Naive thymus-derived CD8-positive, alpha-beta T cell (primary cell): ENCODE measurements at places on chromosomes 5 and 9.

- DNase-seq, result no peak
These were observed 983 bp downstream of the RCL1 start for GRCh38 chr9:4793459-4794395.

DNA sequence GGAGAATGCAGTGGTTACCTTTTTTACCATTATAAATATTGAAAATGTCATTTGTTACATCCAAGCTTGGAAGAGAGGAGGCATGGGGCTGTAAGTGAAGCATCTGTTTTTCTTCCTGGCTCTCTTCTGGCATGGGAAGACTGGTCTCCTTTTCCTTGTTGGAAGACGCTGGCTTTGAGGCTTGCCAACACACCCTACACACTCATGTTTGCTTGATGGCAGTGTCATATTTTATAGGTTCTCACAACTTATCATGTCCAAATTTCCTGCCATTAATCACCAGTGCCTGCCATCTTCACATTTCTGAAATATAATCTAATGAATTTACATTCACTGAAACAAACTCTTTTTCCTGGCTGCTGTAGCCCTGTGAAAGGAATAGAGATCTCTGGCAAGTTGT is 252.9 kb downstream of the MAN2A1 start:
- DNase-seq, result no peak

DNA sequence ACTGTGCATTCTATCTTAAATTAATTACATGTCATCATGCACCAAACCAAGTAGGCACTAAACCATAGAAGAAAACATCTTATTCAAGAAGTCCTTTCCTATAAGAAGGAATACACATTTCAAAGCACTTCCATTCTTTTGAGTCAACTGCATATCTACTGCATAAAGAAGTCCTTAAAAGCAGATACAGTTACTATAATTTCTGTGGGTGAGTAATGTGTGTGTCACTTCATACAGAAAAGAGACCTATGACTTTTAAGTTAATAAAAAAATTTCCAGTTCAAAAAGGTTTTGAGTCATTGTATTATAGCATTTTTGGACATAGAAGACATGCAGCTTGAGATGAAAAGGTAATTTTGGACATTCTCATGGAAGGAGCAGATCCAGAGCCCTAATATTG is 125.0 kb downstream of the DTWD2 start:
- DNase-seq, result no peak

DNA sequence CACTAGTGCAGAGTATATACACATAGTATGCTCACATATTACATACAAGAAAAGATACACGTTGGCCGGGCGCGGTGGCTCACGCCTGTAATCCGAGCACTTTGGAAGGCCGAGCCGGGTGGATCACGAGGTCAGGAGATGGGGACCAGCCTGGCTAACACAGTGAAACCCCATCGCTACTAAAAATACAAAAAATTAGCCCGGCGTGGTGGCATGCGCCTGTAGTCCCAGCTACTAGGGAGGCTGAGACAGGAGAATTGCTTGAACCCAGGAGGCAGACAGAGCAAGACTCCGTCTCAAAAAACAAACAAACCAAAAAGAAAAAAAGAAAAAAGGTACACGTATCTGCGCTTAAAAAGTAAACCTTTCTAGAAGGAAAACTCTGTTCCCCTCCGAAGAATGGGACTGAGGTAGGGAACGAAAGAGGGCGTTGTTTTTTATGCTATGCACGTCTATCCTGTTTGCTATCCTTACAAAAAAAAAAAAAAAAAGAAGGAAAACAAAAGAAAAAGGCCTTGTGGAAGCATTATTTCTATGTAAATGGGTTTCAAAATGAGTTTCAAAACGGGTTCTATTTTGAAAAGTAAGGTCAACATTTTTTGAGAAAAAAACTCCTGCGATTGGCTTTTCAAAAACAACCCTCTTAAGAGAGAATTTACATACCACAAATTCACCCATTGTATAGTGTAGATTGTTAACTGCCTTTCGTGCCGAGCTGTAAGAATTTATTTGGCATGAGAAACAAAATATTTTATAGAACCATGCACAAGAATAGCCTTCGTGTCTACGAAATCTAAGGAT is 1.2 kb downstream of the AK3 start:
- no peak for DNase-seq

GRCh38 chr9:126853667-126854066 is 6.8 kb upstream of the ZBTB34 start:
- DNase-seq, result no peak

DNA sequence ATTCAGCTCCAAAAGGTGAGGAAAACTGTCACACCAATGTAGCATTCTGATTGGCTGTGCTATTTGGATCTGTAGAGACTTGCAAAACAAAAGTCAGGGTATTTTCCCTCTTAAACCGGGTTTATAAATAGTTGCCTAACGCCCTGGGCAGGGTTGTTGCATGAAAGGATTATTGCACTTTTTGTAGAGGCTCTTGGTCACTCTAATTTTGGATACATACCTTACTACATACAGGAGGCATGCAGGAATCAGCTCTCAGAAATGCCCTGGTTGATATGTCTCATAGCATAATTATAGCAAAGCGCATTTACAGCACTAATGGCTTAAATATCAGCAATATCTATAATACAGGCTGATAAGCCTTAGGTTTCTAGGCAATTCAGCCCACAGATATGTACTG is 200.0 kb upstream of the GDNF start:
- DNase-seq, result no peak

DNA sequence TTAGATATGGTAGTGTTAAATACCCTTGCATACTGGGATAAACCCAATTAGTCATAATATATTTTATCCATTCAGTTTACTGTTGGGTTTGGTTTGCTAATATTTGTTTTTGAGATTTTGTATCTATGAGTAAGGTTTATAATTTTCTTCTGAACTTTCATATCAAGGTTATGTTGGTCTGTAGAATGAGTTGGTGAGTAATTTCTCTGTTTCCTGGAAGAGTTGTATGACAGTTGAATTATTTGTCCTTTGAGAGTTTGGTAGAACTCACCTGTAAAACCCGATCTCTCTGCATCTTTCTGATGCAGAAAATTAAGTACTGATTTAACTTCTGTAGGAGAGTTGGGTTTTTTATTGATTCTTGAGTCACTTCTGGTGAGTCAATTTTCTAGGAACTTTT is 20.4 kb downstream of the DDX4 start:
- DNase-seq, result no peak

- DNase-seq, result no peak
These were observed 55.0 kb downstream of the HAPLN1 start for GRCh38 chr5:83665631-83666030.

GRCh38 chr9:38689678-38690077 is 30.3 kb downstream of the FAM240B start:
- DNase-seq, result no peak

DNA sequence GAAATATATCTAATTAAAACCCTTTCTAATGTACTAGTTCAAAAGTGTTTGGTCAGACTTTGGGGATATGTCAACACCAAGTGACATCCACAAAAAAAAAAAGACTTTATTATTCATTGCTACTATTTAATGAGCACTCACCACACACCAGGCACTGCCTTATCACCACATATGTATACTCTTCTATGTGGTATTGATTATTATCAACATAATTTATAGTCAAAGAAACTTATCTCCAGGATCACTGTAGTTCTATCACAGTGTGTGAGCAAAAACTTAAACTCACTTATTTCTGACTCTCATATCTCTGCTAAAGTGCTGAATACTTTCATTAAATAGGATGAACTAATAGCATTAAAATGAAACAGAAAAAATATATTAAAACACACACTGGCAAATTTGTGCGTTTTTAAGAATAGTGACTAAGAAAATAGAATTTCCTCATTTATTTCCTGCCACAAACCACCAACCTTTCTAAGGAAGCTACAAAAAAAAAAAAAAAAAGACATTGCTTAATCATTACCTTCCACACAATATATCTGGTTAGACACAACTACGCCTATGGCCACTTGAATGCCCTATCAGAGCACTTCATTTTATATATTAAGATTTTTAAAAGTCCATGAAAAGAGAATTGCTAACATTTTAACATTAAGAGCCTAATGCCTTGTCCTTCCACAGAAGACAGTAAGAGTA is 12.8 kb downstream of the SLCO4C1 start:
- DNase-seq, result no peak

DNA sequence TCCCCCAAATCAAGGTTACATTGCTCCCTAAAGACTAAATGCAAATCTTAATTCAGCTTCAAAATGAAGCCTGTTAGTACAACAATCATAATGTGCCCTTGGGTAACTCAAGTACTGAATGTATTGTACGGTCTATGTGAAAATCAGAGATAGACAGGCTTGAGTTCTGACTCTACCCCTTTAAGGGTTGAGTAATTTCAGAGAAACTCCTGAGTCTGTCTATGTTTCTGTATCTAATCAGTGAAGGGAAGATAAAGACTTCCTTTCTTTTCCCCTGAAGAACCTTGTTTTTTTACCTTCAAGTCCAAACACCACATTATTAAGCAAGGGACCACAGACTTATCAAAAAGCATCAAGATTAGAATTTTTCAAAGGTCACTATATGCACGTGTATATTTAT is 108.2 kb downstream of the MPDZ start:
- DNase-seq, result no peak

GRCh38 chr5:102625468-102625867 is 126.7 kb upstream of the SLCO6A1 start:
- DNase-seq, result no peak

DNA sequence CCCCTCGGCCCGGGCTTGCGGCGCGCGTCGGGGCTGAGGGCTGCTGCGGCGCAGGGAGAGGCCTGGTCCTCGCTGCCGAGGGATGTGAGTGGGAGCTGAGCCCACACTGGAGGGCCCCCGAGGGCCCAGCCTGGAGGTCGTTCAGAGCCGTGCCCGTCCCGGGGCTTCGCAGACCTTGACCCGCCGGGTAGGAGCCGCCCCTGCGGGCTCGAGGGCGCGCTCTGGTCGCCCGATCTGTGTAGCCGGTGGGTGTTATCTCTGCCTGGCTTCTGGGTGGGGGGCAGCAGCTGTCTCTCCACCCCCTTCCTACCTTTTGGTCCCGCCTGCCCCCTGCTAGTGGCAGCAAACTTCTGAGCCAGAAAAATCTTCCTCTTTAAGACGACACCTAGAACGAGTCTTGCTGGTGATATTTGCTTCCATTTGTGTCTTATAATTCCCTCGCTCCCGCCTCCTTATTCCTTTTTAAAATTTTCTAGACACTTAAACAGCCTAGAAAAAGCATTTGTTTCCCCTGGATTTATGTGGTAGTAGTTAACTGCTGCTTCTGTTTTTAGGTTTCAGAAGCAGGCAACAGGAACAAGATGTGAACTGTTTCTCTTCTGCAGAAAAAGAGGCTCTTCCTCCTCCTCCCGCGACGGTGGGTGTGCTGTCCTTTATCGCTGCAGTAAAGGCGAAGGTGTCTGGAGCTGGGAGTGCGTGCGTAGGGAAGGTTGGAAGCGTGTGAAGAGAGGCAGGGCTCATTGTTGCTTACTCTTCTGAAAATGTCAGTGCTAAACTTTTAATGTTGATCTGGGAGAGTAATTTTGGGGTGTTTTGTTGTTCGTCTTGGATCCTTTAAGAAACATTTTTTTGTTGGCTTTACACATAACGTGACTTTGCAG is 554 bp downstream of the JAK2 start:
- peak; percentile 52 for DNase-seq

- no peak for DNase-seq
These were observed 69.6 kb downstream of the CHSY3 start for GRCh38 chr5:129973716-129974426.

GRCh38 chr9:98091735-98092612 is 27.0 kb downstream of the TRIM14 start:
- no peak for DNase-seq

DNA sequence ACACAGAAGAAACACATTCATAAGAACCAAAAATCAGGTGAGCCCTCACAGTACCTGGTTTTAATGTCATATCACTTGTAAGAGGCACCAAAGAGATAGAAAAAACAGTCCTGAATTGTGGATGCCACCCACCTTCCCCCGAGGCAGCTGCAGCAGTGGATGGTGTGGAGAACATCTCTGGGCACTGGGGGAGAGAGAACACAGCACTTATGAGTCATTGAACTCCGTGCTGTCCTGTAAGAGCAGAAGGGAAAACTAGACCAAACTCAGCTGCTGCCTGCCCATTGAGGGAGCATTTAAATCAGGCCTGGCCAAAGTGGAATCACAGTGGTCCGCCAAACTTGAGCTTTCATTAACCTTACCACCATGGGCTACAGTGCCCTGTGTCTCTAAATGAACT is 296.2 kb downstream of the SPATA31D1 start:
- no peak for DNase-seq

GRCh38 chr5:68839019-68839552 is 254.7 kb upstream of the SLC30A5 start:
- no peak for DNase-seq

DNA sequence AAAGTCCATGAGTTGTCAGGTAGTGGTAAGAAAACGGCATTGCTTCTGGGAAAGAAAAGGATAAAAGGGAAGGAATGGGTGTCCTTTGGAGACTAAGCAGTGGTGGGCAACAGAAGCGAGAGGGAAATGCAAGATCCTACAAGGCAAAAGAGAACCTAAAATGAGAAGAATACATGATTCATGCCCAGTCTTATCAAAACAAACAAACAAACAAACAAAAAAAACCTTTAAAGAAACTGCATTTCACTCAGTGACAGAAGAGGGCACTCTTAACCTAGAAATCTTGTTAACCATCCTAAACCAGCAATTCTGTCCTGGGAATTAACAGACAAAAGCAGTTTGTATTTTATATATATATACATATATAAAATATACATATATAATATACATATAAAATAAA is 88.5 kb downstream of the SUSD1 start:
- DNase-seq, result no peak

DNA sequence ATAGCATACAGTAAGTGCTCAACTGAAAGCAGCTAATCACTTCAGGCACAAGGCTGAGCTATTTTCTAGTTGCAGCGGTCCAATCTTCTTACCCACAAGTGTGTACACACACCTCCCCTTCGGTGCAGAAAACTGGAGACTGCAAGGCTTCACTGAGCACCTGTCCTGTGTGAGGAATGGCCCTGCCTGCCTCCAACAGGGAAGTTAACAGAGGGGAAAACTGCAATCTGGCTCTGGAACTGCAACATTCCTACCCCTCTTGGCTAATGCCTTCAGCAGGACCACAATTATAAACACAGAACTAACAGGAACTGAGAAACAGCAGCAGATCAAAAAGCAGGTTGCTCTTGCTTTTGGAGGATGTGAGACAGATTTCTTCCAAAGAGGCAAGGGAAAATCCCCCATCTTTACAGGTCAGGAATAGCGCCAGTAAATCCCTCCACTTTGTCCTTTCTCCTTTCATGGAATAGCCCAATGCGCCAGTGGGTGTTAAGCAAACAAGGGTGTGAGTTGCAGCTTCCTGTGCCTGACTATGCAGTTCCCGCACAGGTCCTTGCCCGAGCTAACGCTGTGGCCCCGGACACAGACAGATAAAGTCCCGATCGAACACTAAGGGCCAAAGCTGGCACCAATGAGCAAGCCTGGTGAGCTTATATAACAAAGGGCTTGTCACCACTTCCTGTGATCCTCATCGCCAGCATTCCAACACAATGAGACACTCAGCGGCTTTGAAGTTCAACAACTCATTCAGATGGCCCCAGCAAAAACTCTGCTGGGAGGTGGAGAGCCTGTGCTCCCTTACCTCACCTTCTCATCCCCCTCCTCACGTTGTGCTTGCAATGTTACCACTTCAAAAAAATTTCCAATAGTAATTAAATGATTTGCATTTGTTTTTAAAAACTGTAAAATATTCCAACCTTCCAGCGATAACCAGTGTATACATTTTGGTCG is 21.5 kb downstream of the SHB start:
- DNase-seq, result no peak

- DNase-seq, result no peak
These were observed 7.8 kb downstream of the IGFBPL1 start for GRCh38 chr9:38416461-38416860.

GRCh38 chr5:24142341-24142740 is 502.4 kb downstream of the CDH10 start:
- no peak for DNase-seq

- DNase-seq, result no peak
These were observed 25.9 kb downstream of the QRFP start for GRCh38 chr9:130870491-130871381.
